ENCODE measurements at places on chromosomes 6 and 20. TPM values are rescaled to one million over a fixed set of nuclear protein-coding genes. Genes with fewer than 3 reads are reported as not detected.

CTSA gene
- 16.2 TPM for total RNA-seq

DZANK1 gene
- 0.72 TPM for total RNA-seq

PRDM13 gene
- total RNA-seq, result not detected

ACTL10 gene
- total RNA-seq, result 2.7 TPM

HLA-DPA1 gene
- total RNA-seq, result 4.5 TPM

TINAG gene
- total RNA-seq, result 2.9 TPM

LINC00237 gene
- not detected for total RNA-seq

KAT14 gene
- total RNA-seq, result 11.9 TPM

FAM210B gene
- total RNA-seq, result 26.0 TPM

ETV7 gene
- total RNA-seq, result 0.24 TPM

LAMA2 gene
- total RNA-seq, result 0.24 TPM

BANF2 gene
- not detected for total RNA-seq

GFOD1 gene
- total RNA-seq, result 19.8 TPM

HDGFL1 gene
- not detected for total RNA-seq

SYNDIG1 gene
- not detected for total RNA-seq

SLC17A3 gene
- total RNA-seq, result not detected

FGD2 gene
- total RNA-seq, result under 0.01 TPM

PRSS16 gene
- 5.5 TPM for total RNA-seq

C6orf163 gene
- not detected for total RNA-seq

GPX5 gene
- not detected for total RNA-seq

PRPH2 gene
- not detected for total RNA-seq

PTK6 gene
- 31.1 TPM for total RNA-seq

CEP85L gene
- total RNA-seq, result 9.9 TPM

ANKRD66 gene
- total RNA-seq, result not detected

DOP1A gene
- 25.4 TPM for total RNA-seq

LZTS3 gene
- total RNA-seq, result 8.5 TPM

RBPJL gene
- total RNA-seq, result not detected

GNMT gene
- total RNA-seq, result not detected

GHRH gene
- total RNA-seq, result not detected

SALL4 gene
- 0.64 TPM for total RNA-seq

COMMD7 gene
- 21.2 TPM for total RNA-seq

TRIM31 gene
- total RNA-seq, result not detected

GTPBP2 gene
- total RNA-seq, result 77.8 TPM

PNLDC1 gene
- under 0.01 TPM for total RNA-seq

WASF1 gene
- total RNA-seq, result 8.7 TPM

ISM1 gene
- not detected for total RNA-seq

IL17A gene
- total RNA-seq, result not detected
